ENCODE measurements at places on chromosomes 12 and 14.
A peak's percentile ranks its signal among the peaks of the same experiment; 100 is the strongest.

DNA sequence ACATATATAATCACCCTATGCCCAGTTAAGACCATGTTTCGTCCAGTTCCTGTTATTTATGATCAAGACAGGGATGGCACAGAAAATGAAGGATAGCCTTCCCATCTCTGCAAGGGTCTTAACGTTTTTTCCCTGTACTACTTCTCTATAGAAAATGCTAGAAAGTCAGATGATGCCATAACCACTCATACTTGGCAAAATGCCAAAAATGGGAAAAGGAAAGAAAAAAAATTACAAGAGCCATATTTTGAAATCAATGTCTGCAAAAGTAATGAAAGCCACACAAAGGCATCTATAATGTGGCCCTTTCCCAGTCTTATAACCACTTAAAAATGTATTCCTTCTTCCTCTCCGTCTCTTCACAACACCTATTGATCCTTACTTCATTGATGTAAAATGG, 1.8 kb upstream of the MYL6B start:
- DNase-seq, result no peak

- DNase-seq, result no peak
These were observed 39.8 kb upstream of the PWP1 start for GRCh38 chr12:107645630-107646333.

DNA sequence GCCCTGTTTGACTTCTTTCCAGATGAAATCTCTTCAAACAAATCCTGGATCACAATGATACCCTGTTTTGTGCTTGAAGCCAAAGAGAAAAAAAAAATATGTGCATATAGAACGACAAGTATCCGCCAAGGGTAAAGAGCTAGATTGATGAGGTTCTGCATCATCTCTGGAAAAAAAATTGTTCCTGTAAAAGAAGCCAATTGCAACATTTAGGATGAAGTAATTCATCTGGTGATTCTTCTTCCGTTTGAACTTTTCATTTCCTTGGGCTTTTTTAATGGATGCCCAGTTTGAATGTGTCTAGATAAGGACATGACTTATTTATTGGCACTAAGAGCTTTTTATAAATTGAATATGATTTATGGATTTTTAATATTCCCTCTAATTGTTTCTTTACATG, 38.1 kb upstream of the NPAS3 start:
- no peak for DNase-seq

- DNase-seq, result peak; percentile 78
These were observed 22.3 kb downstream of the CKB start for GRCh38 chr14:103500148-103500990.

Data from activated T-cell treated with anti-CD3 and anti-CD28 coated beads, Interleukin-2, amount 50 U/mL, for 4 hours (primary cell).